ENCODE measurements at places on chromosomes 3 and 15.

- DNase-seq: no peak
Observed at GRCh38 chr15:49031804-49032203, 14.4 kb downstream of the SECISBP2L start.

GRCh38 chr3:15154326-15154725 is 51.7 kb upstream of the CAPN7 start:
- no peak for DNase-seq

DNA sequence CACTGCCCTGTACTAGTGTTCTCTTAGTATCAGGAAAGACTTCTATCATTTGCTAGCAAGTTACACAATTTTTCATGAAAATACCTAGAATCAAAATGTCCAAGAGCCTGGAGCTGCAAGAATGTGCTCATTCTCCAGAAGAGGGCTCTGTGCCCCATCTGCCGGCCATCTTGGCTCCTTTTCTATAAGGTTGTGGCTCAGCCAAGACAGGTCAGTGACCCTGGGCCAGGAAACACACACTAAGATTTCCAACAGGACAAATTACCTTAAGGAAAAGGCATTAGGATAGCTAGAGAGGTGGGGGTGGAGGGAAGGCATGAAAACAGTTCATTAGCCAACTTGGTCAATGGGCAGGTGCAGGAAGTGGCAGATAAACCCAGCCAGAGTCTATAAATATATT is 20.7 kb downstream of the TIMP4 start:
- no peak for DNase-seq

DNA sequence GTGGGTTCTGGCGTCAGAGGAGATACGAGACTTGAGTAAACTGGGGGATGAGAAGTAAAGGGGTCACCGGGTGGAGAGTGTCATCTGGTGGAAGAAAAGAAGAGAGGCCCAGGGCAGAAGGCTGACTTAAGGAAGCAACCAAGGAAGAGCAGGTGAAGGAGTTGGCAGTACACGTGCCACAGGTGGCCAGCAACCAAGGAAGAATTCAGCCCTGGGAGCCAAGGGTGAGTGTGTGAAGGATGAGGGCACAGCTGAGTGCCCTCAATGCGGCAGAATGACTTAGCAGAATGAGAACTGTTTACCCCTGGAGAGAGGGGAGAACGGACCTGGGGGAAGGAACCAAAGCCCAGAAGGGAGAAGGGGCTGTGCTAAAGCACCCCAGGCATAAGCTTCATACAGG is 71.3 kb downstream of the WHAMM start:
- DNase-seq: no peak

GRCh38 chr3:38541806-38542205 is 45.7 kb downstream of the EXOG start:
- DNase-seq: no peak

DNA sequence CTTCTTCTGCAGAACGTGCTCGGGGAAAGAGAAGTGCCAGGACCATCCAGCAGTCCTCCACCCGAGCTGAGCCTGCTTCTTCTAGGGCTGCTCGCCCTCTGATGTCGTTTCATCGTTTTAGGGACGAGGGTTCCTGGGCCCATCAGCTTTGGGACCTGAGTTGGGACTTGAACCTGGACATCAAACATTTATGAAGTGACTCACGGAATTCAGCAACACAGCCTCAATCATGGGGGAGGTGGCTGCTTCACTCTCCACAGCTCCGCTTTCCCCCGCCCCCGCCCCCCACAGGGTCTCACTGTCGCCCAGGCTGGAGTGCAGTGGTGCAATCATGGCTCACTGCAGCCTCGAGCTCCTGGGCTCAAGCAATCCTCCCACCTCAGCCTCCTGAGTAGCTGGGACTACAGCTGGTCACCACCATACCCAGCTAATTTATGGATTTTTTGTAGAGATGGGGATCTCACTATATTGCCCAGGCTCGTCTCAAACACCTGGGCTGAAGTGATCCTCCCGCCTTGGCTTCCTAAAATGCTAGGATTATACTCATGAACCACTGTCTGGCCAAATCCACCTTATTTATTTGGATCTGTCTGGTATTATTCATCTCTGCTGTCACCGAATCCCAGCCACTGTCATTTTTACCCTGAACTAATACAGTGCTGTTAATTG is 725 bp upstream of the SCAMP2 start:
- DNase-seq: no peak

DNA sequence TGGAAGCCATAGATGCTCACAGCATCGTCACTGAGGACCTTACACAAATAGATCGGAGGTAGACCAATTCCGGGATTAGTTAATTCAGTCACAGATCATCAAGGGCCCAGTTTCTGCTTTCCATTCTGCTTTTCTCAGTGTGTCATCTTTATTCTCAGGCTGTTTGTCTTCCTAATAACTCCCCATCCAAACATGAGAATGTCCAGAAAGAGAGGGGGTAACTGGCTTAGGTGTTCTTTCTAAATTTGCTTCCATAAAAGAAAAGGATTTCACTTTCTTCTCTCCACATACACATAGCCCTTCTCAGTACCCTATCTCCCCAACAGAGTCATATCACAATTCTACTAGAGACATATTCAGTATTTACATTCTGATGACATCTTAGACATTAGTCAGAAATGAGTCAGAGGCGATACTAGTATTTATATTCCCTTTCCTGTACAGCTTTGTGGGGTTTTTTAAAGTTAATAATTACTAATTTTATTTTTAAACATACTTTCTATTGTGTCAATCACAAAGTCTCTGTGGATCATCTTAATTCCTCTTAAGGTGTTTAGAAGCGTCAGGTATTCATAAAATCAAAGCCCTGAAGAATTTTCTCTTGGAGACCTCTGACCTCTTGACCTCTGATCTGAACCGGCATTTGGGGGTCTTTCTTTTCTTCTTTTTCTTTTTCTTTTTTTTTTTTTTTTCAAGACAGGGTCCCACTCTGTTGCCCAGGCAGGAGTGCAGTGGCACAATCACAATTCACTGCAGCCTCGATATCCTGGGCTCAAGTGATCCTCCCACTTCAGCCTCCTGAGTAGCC is 24.3 kb upstream of the IL12A start:
- no peak for DNase-seq

DNA sequence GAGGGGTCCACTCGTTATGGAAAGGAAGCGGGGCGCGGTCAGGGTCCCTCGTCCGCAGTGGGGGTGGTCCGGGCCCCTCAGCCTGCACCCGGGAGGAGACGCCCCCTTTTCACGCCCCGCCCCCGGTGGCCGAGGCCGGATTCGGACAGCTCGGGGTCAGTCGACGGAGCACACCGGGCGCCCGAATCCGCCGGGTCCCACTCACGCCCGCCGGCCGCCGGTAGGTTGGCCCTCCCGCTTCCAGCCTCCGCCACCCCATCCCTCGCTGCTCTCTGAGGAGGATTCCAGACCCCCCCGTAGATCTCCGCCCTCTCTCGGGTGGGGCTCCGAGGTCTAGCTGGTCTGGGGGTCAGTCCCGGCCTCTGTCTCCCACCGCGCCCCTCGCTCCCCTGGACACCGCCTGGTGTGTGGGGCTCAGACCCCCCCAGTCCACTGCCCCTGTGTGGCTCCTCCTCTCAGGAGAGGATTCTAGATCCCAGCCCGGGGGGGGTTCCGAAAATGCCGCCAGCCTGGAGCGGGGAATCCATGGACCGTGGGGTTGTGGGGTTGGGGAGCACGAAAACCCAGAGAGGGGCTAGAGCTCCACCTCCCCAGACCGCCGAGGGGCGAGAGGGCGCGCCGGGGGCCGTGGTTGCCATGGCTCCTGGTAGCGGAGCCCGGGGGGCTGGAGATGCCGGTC is 725 bp downstream of the CHL1 start:
- DNase-seq: no peak

DNA sequence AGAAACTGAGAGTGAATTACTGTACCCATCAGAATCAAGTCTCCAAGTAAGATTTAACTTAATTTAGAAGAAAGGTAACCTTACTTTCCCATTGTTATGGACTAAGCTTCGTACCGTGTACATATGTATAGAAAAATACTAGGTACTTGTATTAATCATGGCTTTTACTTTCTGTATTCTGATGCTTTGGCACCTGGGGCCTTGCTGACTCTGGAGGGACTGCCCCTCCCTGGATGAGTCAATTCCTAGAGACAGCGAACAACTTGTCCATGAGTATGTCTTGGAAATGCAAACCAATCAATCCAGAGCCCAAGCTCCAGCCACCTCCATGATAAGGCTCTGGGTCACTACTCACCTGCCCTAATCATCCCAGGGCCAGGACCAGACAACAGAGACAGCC is 50.0 kb upstream of the DGKG start:
- DNase-seq: peak; percentile 21

- no peak for DNase-seq
Observed at GRCh38 chr3:134457376-134458074, 28.3 kb downstream of the ANAPC13 start.

- no peak for DNase-seq
Observed at GRCh38 chr15:77798151-77798835, 165.6 kb upstream of the LINGO1 start.

DNA sequence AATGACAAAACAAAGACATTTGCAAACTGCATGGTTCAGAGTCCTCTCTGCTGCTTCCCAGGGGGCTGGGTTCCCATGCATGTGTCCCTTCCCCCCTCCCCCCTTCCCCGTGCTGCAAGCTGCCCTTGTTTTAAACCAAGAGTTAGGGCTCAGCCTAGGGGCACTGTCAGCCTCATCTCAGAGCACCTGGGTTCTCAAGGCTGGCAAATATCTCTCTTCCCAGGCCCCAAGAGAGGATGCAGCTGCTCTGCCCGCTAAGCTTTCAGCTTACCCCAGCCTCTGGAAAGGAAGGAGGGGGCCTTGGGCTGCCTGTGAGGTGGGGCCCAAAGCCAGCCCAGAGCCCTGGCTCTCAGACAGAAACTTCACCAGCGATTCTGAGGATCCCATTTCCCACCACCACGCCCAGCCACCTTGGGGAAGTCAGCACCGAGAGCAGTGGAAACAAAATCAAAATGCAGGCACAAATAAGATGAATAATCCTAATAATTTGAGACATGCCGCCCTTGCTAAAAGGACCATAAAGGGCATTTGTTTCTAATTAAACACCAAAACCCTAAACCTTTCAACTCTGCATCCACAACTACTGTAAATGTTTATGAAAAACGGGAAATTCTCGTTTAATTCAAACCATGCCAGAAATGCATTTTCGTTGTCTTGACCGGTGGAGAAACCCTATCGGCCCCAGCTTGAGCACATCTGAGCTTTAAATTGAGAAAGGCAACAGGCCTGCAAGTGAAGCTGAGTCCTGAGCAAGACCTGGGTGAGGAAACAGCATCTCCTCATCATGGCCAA is 67.7 kb upstream of the WNT5A start:
- no peak for DNase-seq

GRCh38 chr3:27528791-27529190 is 44.6 kb upstream of the SLC4A7 start:
- DNase-seq: no peak

- DNase-seq: no peak
Observed at GRCh38 chr15:36925049-36925448, 175.3 kb downstream of the MEIS2 start.

DNA sequence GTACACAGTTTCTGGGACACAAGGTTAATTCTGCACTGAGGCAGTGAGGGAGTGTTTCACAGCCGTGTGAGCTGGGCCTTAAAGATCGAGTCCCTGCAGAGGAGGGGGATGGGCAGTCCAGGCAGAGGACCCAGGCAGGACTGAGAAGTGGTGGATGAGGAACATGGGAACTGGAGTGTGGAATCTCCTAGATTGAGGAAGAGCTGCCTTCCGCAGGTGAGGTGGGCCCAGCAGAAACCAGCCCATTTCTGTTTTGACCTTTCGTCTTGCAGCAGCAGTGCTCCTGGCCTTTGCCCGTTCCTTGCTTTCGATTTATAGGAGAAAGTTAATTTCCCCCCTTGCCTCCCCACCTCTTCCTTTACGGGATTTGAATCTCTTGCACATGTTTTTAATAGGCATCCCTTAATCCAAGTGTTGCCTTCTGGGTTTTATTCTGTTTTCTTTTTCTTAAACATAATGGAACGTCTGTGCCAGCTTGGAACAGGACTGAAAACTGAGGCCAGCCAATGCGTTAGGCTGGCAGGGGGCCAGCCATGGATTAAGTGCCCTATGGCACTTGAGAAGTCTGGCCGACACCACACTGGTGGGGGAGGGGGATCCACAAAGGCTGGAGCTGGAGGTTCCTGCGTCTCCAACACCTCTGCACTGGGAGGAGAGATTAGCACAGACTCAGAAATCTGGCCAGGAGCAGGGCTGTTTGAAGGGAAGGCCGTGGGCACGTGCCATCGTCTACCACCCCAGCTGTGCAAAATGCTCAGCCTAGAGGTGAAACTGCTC is 78.1 kb downstream of the AAGAB start:
- DNase-seq: no peak

GRCh38 chr15:34214135-34214534 is 4.2 kb upstream of the KATNBL1 start:
- no peak for DNase-seq

DNA sequence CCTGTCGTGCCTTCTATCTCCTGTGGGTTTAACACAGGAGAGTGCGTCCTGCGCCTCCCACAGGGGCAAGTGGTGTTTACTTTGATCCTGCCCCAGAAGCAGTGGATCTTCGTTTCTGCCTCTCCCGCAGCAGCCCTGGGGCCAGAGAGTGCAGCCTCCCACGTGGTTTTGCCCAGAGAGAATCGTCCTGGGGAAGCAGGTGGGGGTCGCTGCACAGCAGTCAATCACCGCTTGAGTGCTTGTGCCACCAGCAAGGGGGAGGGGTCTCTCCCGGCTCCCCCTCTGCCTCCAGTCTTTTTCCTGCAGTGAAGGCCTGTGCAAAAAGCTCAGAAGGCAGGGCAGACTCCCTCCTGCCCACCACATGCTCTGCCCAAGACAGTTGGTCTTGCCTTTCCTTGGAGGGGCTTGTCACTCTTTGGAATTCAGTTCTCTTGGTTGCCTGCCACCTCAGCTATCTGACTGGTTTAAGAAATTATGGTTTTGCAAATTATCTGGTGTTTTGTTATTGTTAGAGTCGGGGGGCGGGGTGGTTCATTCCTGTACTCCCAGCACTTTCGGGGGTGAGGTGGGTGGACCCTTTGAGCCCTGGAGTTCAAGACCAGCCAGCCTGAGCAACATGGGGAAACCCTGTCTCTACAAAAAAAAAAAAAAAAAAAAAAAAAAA is 26.9 kb downstream of the STOML1 start:
- peak; percentile 40 for DNase-seq

DNA sequence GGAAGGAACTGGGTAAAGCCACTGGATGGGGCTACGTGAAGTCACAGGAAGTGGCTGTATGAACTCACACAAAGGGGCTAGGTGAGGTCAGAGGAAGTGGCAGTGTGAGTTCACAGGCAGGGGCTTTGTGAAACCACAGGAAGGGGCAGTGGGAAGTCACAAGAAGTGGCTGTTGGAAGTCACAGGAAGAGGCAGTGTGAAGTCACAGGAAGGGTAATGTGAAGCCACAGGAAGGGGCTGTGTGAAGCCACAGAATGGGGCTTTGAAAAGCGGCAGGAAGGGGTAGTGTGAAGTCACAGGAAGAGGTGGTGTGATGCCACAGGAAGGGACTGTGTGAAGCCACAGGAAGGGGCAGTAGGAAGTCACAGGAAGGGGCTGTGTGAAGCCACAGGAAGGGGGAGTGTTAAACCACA is 34.6 kb downstream of the GASK1A start:
- DNase-seq: no peak

GRCh38 chr15:40242601-40243000 is 3.7 kb downstream of the PAK6 start:
- DNase-seq: no peak

- no peak for DNase-seq
Observed at GRCh38 chr15:99978426-99978825, 245.2 kb upstream of the LYSMD4 start.

GRCh38 chr3:44412365-44412764 is 65.1 kb downstream of the ZNF445 start:
- no peak for DNase-seq

GRCh38 chr15:79431636-79432344 is at the start of gene MINAR1:
TSS of gene MINAR1 (plus strand) at chr15:79432336. CDS start at chr15:79456148, 23,812 bp downstream.
- DNase-seq: no peak
